ENCODE measurements at places on chromosomes 5 and 9.

- DNase-seq: no peak
These were observed 203.1 kb upstream of the ARRDC3 start for GRCh38 chr5:91586232-91586631.

DNA sequence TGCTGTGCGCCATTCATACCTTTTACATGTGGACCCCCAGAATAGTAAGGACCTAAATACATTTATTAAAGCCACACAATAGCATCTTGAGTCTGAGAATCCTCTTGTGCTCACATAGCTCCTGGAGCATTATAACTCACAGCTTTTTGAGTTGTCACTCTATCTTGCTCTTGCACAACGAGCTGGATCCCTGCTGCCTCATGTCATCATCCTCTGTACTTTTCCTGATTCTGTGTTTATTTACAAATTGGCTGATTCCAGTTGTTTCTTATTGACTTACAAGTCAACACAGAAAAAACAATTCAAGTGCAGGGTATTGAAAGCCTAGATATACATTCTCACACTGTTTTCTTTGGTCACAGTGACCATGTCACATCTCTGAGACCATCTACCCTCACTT, 112.9 kb downstream of the SLC1A3 start:
- no peak for DNase-seq

DNA sequence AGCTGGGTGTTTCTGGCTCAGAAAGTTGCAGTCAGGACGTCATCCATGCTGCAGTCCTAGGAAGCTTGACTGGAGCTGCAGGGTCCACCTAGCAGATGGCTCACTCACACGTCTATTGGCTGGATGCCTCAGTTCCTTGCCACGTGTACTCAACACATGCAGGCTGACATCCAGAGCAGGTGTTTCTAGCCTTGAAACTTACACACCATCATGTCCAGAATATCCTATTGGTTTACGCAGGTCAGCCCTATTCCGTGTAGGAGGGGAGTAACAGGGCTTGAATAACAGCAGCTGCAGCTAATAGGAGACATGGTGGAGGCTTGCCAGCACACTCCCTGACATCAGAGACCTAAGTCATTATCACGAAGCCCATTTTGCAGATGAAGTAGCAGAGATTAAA, 473.5 kb downstream of the ACTL7B start:
- DNase-seq: no peak

DNA sequence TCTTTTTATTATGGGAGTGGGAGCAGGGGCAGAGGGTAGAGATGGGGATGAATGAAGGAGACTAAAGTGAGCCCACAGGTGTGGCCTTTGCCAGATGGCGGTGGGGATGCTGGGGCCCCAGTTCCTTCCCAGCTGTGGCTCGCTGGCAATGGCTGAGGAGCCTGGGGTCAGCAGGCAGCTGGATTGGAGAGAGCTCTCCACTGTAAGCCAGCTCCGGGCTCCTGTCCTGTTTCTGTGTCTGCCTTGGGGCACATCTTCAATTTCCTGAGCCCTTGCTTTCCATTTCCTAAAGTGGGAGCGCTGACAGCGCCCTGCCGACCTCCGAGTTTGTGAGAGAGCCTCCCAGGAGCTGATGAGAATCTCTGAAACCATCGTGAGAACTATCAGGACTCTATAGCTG, 75.6 kb upstream of the SPRY4 start:
- DNase-seq: no peak

DNA sequence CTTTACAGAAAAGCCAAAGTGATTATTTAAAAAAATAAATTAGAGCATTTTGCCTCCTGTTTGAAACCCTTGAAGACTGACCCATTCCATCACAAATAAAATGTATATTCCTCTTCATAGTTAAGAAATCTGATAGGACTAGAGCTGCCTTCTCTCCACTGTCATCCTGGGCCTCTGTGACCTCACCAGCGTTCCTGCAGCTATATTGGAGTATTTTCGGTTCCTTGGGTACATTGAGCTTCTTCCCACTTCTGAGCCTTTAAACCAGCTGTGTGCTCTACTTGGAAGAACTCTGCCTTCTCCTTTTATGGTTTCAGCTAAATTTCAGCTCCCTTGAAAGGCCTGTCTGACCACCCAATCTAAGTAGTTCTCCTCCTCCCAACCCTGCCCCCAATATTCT, 99.1 kb upstream of the ABCA1 start:
- DNase-seq: no peak
